ENCODE measurements at places on chromosomes 13 and 19. TPM values are rescaled to one million over a fixed set of nuclear protein-coding genes. Genes with fewer than 3 reads are reported as not detected.

The TYROBP gene
- 10.4 TPM for total RNA-seq

The CCNE1 gene
- 5.1 TPM for total RNA-seq

The LHFPL6 gene
- 10.1 TPM for total RNA-seq

The ATXN8OS gene
- not detected for total RNA-seq

The AKT1S1 gene
- 74.9 TPM for total RNA-seq

The IGFL2 gene
- total RNA-seq = not detected

The CPB2 gene
- total RNA-seq = 0.40 TPM

The LDLR gene
- 190 TPM for total RNA-seq

The CERS1 gene
- total RNA-seq = 0.15 TPM

The SBK3 gene
- total RNA-seq = not detected

The BCL3 gene
- total RNA-seq = 99.5 TPM

The CEACAM7 gene
- 919 TPM for total RNA-seq

The LAMP1 gene
- 184 TPM for total RNA-seq

DNA sequence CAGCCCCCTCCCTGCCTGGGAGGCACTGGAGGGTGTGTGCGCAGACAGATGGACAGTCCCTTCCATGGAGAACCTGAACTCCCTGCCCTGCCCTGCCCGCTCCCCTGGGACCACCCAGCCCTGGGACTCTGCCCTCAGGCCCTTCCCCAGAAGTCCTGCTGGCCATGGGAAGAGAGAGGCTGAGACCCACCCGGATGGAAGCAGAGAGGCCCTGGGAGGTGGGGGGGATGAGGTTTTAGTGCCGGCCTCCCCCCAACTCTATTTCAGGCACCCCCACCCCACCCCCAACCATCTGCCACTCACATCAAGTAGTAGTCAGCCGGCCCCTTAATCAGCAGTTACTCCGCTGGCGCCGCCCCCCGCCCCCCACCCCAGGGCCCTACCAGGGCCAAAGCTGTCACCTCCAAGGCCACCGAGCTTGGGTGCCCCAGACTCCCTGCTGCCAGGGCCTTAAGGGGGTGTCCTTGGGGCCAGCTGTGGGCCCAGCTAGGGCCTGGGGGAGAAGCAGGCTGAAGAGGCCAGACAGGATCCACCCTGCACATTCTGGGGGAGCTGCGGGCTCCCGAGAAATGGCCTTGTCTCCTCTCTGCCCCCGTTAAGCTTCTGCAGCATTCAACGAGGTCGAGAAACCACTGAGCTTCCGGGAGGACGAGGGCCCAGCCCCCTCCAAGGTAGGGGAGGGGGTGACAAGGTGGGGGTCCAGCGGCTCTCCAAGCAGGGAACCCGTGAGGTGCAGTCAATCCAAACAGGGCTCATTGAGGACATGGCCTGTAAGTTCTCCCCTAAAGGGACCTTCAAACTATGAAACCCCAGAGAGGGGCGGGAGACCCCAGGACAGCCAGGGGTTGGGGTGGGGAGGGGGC, 17.4 kb downstream of the NMRK2 start:
- no peaks in the 10 kb centered on the region for H3K36me3 ChIP-seq
- no peak overlapping the region for H3K4me3 ChIP-seq
- H3K27ac ChIP-seq = no peak overlapping the region
- H3K27me3 ChIP-seq = no peaks in the 10 kb centered on the region
- no peaks in the 10 kb centered on the region for H3K4me1 ChIP-seq

DNA sequence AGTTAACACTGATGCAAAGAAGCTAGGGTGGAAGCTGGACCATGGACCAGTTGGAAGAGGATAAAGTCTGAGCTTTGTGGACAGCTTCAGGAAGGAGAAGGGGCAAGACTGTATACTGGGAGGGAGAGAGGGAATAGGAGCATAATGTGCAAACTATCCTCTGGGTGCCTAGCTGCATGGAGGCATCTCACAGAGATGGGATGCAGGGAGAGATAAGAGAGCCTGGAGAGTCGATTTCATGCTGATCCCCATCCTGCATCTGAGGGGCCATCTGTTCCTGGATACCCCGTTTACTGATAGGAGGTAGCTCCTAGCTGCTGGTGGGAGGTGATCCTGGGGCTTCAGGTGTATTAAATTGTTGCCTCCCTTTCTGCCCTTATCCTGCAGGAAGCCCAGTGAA, 8.8 kb downstream of the CYP4F3 start:
- no peak overlapping the region for H3K4me3 ChIP-seq
- H3K27me3 ChIP-seq = no peaks in the 10 kb centered on the region
- no peak for DNase-seq
- H3K4me1 ChIP-seq = no peaks in the 10 kb centered on the region
- H3K36me3 ChIP-seq = no peaks in the 10 kb centered on the region

DNA sequence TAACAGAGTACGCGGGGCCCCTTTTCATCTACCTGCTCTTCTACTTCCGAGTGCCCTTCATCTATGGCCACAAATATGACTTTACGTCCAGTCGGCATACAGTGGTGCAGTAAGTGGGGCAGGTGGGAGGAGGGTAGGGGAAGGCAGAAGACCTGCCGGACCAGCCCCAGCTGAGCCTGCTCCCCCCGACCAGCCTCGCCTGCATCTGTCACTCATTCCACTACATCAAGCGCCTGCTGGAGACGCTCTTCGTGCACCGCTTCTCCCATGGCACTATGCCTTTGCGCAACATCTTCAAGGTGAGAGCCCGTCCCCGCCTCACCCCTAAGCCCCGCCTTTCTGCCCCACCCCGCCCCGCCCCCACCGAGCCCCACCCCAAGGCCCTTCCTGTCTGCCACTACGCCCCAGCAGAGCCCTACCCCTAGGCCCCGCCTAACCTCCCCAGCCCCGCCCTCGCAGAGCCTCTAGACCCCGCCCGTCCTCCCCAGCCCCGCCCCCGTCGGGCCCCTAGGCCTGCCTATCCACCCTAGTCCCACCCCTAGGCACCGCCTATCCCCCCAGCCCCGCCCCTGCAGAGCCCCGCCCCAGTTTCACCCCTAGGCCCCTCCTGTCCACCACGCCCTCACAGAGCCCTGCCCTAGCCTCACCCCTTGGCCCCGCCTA, 7.7 kb downstream of the NDUFB7 start:
- H3K4me3 ChIP-seq = no peak overlapping the region
- no peak overlapping the region for H3K27ac ChIP-seq
- H3K27me3 ChIP-seq = no peaks in the 10 kb centered on the region
- DNase-seq = no peak
- H3K4me1 ChIP-seq = no peaks in the 10 kb centered on the region

DNA sequence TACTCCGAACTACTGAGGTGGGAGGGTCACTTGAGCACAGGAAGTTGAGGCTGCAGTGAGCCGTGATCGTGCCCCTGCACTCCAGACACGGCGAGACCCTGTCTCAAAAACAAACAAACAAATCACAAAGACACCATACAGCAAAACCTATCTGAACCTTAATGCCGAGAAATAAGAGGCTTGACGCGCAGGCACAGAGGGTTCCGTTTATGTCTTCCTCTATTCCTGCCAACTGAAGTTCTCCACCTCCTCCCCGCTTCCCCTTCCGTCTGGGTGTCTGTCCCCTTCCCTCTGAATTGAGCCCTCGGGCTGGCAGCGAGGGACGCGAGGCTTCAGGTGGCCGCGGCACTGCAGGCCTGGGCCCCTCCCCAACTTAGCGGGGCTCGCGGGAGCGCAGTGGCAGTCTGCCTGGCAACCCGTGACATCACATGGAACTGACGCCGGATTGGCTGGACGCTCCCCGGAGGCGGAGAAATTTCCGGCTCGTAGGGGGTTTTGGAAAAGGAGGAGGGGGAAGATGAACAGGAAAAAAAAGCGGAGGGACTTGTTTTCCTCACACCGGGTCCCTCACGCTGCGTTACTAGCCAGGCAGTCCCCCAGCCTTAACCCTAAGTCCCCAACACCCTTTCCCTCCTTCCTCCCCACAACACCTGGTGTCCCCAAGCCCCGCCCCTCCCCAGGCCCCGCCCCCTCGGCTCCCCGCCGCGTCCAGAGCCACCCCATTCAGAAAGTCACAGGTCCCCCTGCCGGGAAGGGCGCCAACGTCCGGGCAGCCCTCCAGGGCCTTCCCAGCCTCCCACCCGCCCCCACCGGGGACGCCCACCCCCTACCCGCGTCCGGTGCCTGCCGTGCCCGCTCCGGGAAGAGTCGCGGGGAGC, 1.1 kb upstream of the MYBPC2 start:
- peak; percentile 85 for DNase-seq
- peak overlapping the region; percentile 21 for H3K27ac ChIP-seq
- no peaks in the 10 kb centered on the region for H3K36me3 ChIP-seq
- peaks cover 14% of the 10 kb centered on the region for H3K27me3 ChIP-seq
- H3K4me3 ChIP-seq = peak overlapping the region; percentile 64

- no peaks in the 10 kb centered on the region for H3K4me1 ChIP-seq
- no peaks in the 10 kb centered on the region for H3K36me3 ChIP-seq
- H3K27ac ChIP-seq = peak overlapping the region; percentile 55
- no peak overlapping the region for H3K4me3 ChIP-seq
- peak; percentile 52 for DNase-seq
- no peaks in the 10 kb centered on the region for H3K27me3 ChIP-seq
Measured at GRCh38 chr13:110396913-110397381, 89.9 kb downstream of the COL4A2 start.

DNA sequence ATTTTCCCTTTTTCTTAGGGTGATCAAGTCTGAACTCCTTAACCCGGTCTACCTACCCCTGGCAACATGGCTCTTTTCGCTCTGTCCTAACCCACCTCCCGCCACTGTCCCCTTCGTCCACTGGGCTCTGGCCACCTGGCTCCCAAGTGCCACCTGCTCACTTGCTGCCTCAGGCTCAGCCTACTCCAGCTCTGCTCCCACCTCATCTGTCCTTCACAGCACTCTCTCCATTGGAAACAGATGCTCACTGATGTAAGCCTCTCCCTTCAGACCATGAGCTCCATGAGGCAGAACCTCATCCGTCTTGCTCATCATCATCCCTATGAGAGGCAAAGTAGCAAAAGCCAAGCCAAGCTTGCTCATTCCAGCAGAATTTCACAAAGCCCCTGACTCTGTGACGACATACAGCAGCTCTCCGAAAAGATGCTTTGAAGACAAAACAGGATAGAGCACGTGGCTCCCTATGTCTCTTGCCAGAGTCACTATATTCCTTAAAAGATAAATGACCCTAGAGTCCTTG, 35.3 kb upstream of the AMER2 start:
- H3K27me3 ChIP-seq = no peaks in the 10 kb centered on the region
- H3K4me1 ChIP-seq = no peaks in the 10 kb centered on the region
- no peak for DNase-seq
- no peak overlapping the region for H3K27ac ChIP-seq
- no peak overlapping the region for H3K4me3 ChIP-seq
- H3K36me3 ChIP-seq = no peaks in the 10 kb centered on the region

GRCh38 chr13:108911807-108912206, 282.4 kb downstream of the MYO16 start:
- H3K36me3 ChIP-seq = no peaks in the 10 kb centered on the region
- H3K27ac ChIP-seq = no peak overlapping the region
- H3K4me3 ChIP-seq = no peak overlapping the region
- DNase-seq = no peak

DNA sequence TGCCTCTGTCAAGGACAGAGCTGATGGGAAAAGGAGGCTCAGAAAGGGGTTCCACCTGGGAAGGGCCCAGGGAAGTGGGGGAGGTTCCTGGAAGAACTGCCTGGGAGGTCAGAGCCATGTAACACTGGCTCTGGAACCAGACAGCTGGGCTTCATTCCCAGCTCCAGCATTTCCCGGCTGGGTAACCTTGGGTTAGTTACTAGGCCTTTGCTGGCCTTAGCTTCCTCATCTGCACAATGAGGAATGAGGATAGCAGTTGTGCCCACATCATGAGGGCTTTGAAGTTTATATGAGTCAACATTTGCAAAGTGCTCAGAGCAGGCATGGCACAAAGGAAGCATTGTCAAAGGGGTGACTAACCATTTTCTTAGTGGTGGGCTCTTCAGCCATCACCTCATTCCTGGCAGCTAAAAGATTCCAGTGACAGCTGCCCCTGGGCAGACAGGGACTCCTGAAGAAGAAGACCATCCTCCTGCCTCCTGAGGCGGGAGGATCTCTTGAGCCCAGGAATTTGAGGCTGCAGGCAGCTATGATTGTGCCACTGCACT, 1.7 kb upstream of the DNAJB1 start:
- peaks cover 10% of the 10 kb centered on the region for H3K36me3 ChIP-seq
- H3K27ac ChIP-seq = peak overlapping the region; percentile 97
- H3K4me3 ChIP-seq = no peak overlapping the region

DNA sequence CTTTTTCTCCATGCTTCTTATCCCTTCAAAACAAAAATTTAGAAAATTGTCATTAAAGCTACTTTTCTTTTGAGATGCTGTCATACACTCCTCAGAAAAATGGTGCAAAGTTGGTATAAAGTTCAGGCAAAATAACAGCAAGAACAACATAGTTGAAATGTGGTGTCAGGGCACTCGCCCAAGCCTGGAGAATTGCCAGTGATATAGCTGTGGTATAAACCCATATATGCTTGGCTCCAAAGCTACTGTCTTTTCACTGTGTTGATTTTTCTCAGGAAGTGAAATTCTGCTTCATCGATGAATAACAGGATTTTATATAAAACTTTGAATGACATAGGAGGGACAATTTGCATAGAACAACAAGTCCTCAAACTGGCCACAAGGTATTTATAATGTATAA, 2532.9 kb downstream of the PCDH9 start:
- DNase-seq = no peak
- no peaks in the 10 kb centered on the region for H3K27me3 ChIP-seq
- no peaks in the 10 kb centered on the region for H3K36me3 ChIP-seq
- H3K27ac ChIP-seq = no peak overlapping the region
- H3K4me3 ChIP-seq = no peak overlapping the region
- H3K4me1 ChIP-seq = no peaks in the 10 kb centered on the region

DNA sequence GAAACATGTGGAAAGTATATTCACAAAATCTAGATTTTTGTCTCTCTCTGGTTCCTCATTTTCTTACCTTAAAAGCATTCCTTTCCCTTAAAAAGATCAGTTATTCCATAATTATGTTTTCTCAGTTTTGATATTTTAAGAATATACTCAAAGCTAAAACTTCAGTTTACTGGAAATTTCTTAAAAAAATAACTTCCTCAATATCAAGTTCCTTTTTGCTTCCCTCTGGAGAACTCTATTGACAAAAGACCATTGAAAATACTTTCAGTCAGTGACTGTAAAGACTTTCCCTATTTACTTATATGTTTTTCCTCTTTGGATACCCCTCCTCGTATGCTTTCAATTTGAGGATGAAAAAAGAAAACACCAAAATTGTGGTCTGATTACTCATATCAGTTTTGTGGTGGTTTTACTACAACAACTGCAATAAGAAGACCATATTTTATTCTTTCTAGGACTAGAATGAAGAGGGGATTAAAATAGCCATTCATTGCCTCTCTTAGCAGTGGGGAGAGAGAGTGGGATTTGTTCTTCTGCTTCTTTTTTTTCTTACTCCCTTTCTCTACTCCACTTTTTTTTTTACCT, 113.2 kb downstream of the ESD start:
- no peak for DNase-seq
- H3K4me3 ChIP-seq = no peak overlapping the region
- H3K36me3 ChIP-seq = no peaks in the 10 kb centered on the region
- no peak overlapping the region for H3K27ac ChIP-seq
- H3K4me1 ChIP-seq = no peaks in the 10 kb centered on the region

- no peak for DNase-seq
- H3K27ac ChIP-seq = no peak overlapping the region
- H3K27me3 ChIP-seq = no peaks in the 10 kb centered on the region
- no peak overlapping the region for H3K4me3 ChIP-seq
Measured at GRCh38 chr13:81048026-81048461, 707.1 kb upstream of the SPRY2 start.

GRCh38 chr19:15635016-15635805, 5.5 kb upstream of the CYP4F3 start:
- H3K4me1 ChIP-seq = no peaks in the 10 kb centered on the region
- H3K36me3 ChIP-seq = no peaks in the 10 kb centered on the region
- H3K27me3 ChIP-seq = no peaks in the 10 kb centered on the region
- no peak for DNase-seq
